ENCODE measurements at places on chromosomes 4 and X. TPM values are rescaled to one million over a fixed set of nuclear protein-coding genes. Genes with fewer than 3 reads are reported as not detected.

Gene WDR19
- polyA plus RNA-seq: 46.6 TPM

- no peak for DNase-seq
These were observed 245.8 kb upstream of the SMIM31 start for GRCh38 chr4:164508097-164508496.

DNA sequence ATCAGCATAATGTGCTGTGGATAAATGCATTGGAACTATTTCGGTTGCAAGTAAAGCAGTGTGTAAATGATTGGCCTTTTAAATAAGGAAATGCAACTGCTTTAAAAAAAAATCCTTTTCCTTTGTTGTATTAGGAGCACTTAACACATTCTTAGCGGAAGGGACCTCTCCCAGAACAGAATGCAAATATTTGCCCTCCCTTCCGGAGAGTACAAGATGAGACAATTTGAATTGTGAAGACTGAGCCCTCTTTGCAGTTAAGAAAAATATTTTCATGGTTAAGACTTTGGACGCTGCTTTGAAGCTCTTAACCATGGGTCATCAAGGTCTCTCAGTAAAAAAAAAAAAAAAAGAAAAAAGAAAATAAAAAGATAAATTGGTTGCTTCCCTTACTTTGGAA, 9.5 kb upstream of the NOX1 start:
- DNase-seq: no peak

Gene UGDH
- 123 TPM for polyA plus RNA-seq

Gene CXCR3
- 0.10 TPM for polyA plus RNA-seq

- no peak for DNase-seq
These were observed 549.5 kb upstream of the SMIM31 start for GRCh38 chr4:164204434-164204833.

- no peak for DNase-seq
These were observed 24.0 kb downstream of the CEP44 start for GRCh38 chr4:174307694-174308093.

All from left renal pelvis (tissue), 4 donors.